ENCODE measurements at places on chromosomes 5 and 9. TPM values are rescaled to one million over a fixed set of nuclear protein-coding genes. Genes with fewer than 3 reads are reported as not detected.

DNA sequence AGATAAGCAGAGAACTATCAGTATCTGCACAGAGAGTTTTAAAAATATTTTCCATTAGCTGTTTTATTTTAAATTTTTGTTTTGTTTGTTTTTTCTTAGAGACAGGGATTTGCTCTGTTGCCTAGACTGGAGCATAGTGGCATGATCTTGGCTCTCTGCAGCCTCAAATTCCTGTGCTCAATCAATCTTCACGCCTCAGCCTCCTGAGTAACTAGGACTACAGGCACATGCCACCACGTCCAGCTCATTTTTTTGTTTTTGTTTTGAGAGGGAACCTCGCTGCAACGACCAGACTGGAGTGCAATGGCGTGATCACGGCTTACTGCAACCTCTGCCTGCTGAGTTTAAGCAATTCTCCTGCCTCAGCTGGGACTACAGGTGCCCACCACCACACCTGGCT, 138.2 kb upstream of the LPAR1 start:
- no peak for DNase-seq

DNA sequence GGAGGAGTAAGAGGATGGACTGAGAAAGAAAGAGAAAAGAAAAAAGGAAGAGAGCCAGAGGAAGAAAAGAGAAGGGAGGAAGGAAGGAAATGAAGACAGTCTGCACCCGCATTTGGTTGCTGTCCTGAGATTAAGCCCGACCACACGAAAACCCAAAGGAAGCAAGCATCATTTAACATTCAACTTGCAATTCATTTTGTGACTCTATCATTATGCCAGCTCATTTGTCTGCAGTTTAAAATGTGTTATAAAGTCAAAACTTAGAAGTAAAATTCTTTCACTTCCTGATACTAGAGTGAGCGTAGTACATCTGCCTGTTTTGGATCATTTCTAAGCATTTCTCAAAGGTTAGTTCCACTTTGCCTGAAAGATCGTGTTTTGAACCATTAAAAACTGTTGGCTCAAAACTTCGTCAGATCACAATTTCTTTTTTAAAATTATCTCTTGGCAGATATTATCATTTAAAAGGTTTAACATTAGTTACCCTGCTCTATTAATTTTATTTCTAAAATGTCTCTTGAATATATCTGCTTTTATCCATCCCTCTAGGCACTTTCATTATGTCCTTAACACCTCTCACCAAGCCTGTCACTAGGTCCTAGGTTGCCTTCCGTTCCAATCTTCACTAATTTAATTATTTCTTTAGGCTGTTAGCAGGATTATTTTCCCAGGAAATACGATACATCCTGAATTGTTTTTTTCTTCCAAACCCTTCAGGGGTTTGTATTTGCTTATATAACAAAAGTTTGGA, 240.9 kb downstream of the TLE4 start:
- no peak for DNase-seq

- no peak for DNase-seq
Observed at GRCh38 chr9:126625329-126626126, 11.8 kb downstream of the LMX1B start.

The TAF11L5 gene
- not detected for total RNA-seq

GRCh38 chr5:79694652-79695051, 5.0 kb downstream of the CMYA5 start:
- no peak for DNase-seq

- no peak for DNase-seq
Observed at GRCh38 chr9:6068983-6069382, 53.6 kb upstream of the RANBP6 start.

DNA sequence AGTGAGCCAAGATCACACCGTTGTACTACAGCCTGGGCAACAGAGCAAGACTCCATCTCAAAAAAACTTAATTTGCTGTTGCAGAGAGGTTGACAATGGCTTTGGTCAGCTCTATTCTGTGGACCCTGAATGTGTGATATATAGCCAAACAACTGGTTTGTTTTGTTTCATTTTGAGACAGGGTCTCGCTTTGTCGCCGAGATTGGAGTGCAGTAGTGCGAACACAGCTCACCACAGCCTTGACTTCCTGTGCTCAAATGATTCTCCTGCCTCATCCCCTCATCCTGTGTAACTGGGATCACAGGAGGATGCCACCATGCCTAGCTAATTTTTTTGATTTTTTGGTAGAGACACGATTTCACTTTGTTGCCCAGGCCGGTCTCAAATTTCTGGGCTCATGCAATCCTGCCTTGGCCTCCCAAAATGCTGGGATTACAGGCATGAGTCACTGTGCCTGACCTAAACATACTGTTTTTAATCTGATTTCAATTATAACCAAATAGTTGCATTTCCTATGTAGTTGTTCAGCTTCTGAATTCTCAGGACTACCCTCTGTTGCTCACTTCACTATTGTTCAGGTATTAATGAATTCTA, 9.8 kb downstream of the RNF183 start:
- no peak for DNase-seq

- DNase-seq: no peak
Observed at GRCh38 chr5:134873494-134873893, 677 bp upstream of the TXNDC15 start.

DNA sequence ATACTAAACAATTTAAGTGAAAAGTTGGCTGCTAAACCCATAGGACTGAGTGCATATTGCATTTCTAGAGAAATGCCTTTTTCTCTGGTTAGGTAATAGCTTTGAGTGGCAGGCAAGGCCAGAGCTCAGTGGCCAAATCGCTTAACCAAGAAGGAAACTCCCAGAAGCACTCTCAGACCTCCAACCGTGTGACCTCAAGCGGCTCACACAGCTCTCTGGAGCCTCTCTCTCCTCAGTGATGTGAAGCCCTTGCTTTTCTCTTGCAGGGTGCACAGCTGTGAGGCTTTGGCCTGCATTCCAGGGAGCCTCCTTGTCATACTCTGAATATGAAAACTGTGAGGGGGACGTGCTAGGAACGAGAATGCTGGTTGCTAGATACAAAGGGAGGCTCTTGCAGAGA, 106.7 kb downstream of the INSYN2B start:
- DNase-seq: peak; percentile 46

- no peak for DNase-seq
Observed at GRCh38 chr5:35804201-35804653, 52.5 kb upstream of the IL7R start.

- DNase-seq: peak; percentile 96
Observed at GRCh38 chr9:72292874-72293607, 72.0 kb downstream of the ZFAND5 start.

The MYMK gene
- not detected for total RNA-seq

DNA sequence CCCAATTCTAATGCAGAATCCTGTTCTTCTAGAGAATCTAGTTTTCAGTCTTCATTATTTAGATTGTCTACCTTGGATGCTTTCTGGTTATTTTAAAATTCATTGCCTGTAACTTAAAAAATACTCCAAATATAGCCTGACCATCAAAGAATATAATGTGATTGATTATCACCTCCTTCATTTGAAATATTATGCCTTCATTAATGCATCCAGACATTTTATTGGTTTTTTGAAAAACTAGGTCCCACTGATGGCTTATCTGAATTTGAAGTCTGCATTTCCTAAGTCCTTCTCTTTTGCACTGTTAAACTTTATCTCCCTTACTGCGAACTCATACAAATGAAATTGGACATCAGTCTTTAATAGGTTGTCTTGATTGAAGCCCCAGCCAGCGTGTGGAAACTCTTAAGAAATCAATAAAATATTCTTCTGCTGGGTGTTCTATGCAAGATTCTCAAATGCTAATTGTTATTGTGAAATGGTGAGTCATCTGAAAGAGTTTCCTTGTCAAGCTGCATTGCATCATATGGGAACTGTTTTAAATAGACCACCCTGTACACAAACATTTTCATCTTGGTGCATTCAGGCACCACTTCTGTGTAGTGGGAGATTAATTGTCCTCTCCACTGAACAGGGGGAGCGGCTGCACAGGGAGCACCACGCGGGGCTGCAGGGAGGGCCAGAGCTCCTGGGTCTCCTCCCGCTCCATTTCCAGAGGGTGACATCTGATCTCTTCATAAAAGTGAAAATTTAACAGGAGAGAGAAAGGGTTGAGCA, 92.3 kb upstream of the FANCC start:
- peak; percentile 84 for DNase-seq

GRCh38 chr5:134649163-134649835, 714 bp downstream of the SEC24A start:
- peak; percentile 6 for DNase-seq

The PDE6A gene
- total RNA-seq: not detected

DNA sequence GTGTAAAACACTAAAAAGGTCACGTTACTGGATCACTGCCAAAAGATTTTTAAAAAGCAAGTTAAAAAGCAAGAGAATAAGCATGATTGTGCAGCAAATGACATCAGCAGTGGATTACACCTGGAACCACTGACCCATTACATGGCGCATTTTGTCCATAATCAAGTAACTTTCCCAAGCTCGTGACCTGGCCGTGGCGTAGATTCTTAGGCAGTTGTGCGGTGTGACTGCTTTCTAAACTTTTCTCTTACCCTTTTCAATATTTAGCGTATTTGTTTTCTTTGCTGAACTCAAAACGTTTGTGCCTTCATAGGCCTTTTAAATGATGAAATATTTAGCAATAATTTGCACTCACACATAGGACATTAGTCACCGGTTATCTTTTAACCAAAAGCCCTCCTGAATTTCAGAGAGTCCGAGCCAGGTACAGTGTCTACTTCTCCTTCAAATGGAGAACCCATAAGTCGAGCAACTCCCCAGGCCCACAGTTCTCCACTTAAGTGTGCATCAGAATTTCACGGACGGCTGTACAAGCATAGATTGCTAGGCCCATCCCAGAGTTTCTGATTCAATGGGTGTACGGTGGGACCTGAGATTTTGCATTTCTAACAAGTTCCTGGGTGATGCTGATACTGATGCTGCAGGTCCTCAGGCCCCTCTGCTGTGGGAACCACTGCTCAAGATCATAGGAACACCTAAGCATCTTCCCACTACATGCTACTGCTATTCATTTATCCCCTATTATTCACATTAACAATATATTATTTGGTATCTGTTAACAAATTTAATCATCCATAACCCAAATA, 144.4 kb downstream of the GLIS3 start:
- DNase-seq: no peak

GRCh38 chr5:154403776-154404387, 41.9 kb upstream of the SAP30L start:
- DNase-seq: no peak

GRCh38 chr9:113154471-113154870, 3.7 kb downstream of the SLC31A2 start:
- no peak for DNase-seq

DNA sequence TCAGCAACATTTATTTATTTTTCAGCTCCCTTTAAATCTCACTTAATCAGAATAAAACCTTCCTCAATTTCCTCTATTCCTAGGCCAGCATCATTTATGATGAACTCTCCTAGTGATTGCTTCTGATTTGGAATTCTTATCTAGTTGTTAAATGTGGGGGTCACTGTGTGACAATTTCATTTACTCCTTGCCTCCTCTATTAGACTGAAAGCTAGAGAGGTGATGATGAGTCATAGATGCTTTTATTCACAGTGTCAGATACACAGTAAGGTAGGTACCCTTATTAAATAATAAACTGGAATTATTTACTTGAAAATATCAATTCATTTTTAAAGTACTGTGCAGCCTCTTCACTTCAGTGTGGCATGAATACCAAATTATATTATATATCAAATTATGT, 960.6 kb downstream of the MAT2B start:
- no peak for DNase-seq

The RNF183 gene
- total RNA-seq: 0.88 TPM

GRCh38 chr5:127428276-127428675, 89.2 kb upstream of the PRRC1 start:
- no peak for DNase-seq

- no peak for DNase-seq
Observed at GRCh38 chr5:171444582-171444981, 25.1 kb downstream of the FGF18 start.

The TRMO gene
- total RNA-seq: 17.5 TPM

DNA sequence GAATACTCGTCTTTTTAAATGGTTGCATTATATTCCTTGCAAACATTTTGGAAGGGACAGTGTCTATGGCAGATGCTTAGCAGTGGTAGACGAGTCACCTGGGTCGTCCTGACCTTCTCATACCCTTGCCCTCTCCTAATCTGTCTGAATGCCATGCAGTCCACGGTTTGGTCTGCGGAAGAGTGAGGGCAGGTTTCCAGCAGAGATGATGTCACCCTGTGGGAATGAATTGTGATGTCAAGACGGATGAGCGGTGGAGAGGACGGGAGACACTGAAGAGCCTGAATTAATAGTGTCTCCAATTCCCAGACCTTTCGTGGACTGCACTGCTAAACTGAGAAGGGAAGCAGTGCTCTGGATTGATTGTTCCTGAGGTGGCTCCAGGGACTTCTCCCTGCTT, 329.0 kb upstream of the PANK3 start:
- DNase-seq: no peak

The RBM22 gene
- 49.9 TPM for total RNA-seq

GRCh38 chr9:18910435-18910834, 122.6 kb downstream of the SAXO1 start:
- DNase-seq: no peak

The PLEKHG4B gene
- 4.7 TPM for total RNA-seq

GRCh38 chr9:76521244-76521681, 62.3 kb downstream of the GCNT1 start:
- no peak for DNase-seq

DNA sequence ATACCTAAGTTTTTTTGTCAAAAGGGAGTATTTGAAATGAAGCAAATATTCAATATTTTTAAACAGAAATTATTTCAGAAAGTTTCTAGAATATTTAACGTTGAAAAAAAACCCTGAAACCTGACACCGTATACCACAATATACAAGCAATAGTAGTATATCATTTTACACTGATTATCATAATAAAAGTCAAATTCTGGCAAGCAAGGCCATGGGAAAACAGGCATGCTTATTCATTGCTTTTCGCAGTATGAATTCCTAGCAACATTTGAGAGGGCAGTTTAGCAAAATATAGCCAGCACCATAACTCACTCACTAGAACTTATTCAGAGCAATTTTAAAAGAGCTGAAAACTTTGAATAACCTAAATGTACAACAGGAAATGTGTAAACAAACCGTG, 46.1 kb downstream of the ERAP1 start:
- peak; percentile 32 for DNase-seq

DNA sequence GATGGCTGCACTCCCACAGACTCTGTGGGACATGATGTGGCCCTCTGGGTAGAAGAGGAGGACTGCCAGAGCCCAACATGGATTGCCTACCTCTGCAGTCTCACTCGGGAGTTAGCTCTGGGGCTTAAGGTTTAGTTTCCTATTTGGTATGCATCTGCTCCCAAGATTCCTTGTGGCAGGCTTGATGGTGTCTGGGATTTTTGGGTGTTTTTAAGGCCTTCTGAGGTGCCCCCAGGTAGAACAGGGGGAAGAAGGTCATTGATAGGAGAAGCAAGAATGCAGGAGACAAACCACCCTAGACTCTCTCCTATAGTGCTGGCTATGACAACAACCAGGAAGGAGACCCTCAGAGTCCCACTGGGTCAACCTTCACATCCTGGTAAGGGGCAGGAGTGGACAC, 46.7 kb upstream of the CXCL14 start:
- no peak for DNase-seq

DNA sequence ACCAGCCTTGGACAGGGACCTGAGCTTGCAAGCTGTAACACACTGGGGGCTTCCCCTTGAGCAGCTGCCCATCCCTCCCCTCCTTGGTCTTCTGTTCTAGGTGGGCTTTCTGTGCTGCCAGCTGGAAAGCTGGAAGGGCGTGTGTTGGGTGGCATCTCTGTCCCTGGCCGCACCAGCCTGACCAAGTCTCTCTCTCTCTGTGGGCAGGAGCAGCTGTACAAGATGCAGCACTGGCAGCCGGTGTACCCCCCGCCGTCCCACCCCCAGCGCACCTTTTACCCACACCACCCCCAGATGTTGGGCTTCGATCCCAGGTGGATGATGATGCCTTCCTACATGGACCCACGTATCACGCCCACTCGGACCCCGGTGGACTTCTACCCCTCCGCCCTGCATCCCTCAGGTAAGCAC, 32.1 kb upstream of the POMT1 start:
- DNase-seq: no peak

Measured in lung (tissue), 17 donors.